ENCODE measurements at places on chromosomes 3 and 15.

- DNase-seq = no peak
Measured at GRCh38 chr3:161409069-161409468, 37.8 kb upstream of the SPTSSB start.

GRCh38 chr15:93235926-93236780, 147.1 kb upstream of the RGMA start:
- DNase-seq = no peak

DNA sequence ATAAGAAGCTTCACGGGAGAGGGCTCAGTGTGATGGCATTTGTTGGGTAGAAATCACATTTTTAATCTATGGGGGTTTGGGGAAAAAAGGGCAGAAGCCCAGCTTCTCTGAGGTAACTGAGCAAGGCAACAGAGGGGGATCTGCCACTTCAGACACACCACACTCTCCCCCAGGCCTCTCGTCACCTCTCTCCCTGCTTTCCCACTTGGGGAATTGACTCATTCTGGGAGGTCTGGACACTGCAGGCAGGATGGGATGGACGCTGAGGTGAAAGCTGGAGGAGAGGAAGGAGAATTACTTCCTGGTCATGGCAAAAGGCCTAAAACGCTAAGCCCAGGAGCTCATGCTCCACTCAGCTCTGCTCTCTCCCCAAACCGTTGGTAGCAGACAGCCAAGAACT, 33.2 kb downstream of the MYO5C start:
- DNase-seq = no peak

DNA sequence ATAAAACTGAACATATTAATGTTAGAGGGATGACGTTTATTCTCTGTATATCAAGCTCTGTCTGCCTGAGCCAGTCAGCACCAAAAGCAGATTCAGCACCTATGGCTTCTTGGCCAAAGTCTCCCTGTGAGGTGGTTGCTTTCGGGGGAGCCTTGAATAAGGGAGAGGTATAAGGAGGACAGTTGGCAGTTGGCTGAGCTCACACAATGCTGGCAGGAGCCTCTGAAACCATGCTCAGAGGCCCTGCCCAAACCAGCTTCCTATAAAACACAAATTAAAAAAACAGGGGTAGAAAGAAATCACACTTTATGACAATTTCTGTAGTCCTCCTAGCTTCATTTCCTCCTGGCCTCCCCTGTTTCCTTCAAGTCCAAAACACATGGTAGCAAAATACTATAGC, 18.8 kb downstream of the ARHGEF3 start:
- DNase-seq = no peak

DNA sequence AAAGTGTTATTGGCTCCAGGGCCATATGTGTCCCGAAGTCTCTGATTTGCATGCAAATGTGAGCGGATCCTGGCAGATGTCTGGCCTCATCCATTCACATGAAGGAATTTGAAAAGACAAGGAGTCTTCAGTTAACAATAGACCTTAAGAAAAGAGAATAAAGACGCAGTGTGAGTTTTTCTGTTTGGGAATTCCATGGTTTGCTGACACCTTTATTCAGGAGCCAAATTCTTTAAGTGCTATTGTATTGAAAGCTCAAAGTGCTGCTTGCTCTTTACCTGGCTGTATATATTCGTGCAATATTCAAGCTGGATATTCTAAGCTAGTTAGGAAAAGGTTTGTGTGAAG, 2.2 kb downstream of the LRRN1 start:
- DNase-seq = no peak

- no peak for DNase-seq
Measured at GRCh38 chr3:79598594-79598993, 169.2 kb downstream of the ROBO1 start.

DNA sequence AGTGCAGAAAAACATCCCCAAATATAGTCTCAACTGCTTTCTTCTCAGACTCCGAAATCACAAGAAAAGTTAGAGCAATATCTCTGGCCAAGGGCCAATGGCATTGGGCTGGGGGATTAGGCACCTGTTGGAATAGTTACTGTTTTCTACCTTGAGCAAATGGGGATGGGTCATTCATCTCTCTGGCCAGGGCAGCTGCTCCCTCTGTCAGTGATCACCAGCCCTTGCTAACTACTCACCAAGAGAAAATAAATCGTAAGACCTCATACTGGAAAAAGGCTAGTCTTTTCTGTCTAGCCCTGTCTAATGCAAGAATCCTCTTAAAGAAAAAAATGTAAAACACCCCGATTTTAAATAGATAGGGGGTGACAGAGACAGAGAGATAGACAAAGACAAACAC, 10.9 kb downstream of the CERS3 start:
- no peak for DNase-seq

DNA sequence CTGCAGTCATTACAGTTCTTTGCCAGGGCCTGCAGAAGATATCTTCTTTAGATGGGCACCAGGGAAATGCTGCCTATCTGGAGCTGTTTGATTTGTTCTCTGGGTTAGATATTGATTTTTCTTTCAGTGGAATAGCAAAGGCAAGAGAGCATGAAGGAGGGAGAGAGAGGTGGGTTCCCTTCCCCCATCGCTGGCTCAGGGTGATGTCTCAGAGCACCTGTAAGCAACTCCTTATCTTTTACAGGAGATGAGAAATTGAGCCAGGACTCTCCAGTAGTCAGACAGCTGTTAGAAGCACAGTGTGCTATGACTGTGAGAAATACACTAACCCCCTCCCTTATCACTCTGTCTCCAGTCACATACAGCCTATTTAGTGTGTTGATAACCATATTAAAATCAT, 89.3 kb upstream of the SLC24A5 start:
- no peak for DNase-seq

DNA sequence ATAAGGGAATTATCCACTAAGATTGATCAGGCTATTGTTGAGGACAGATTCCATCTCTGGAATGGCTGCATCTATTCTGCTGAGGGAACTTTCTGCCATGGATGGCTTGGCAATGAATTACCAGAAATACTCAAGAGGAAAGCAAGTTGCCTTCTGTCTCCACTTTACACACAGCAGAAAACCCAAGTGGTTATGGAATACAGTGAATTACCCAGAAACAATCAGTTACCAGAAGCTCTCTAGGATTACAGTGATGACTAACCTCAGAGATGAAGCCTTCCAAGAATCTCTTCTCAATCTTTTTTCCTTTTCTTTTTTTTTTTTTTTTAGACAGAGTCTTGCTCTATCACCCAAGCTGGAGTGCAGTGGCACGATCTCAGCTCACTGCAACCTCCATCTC, 183.3 kb downstream of the WDR76 start:
- no peak for DNase-seq

GRCh38 chr3:117788506-117788905, 1078.9 kb downstream of the TUSC7 start:
- no peak for DNase-seq

DNA sequence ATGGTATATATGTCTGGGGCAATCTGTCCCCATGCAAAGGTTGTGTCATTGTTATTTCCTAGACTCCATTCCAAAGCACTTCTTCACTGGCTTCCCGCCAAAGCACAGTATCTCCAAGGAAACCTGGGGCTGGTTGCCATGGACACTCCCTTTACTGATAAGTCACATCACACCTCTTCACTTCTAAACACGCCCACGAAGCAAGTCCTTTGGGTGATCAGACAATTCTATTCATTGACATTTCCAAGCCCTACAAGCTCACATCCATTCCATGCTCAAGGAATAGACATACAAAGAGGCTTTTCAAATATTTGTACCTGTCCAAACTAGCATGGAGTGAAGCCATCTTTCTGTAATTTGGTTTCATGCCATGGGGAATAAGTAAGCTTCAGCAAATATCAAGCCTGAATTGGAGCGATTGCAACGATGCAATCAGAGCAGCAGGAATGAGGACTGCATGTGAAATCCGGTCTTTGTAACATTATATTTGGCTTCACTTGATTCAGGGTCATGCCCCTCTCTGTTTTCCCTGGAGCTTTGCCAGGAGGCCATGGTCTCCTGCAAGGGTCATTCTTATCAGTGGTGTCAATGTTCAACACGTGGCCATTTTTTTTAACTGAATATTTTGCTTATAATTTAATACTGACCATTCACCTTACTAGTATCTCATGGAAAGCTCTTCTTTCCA, 201.6 kb upstream of the TMC3 start:
- DNase-seq = no peak

- DNase-seq = no peak
Measured at GRCh38 chr3:107796791-107797190, 274.0 kb downstream of the BBX start.

DNA sequence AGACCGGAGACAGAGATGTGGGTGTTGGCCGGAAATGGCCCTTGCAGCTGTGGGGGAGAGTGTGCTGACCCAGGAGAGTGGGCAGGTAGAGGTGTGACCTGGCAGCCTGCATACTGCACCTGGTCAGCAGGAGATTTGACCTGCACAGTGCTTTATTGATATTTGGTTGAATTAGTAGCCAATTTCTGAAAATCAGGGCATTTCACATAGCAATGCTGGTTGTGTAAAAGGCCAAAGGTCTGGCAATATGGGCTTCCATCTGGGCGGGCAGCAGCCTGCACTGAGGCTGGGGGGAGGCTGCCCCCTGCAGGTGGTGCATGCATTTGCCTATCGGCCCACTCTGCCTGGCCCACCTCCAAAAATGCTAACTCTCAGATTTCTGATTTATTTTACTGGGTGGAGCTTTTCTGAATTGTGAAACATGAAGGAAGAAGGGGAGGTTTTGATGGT, 9.4 kb upstream of the MGLL start:
- DNase-seq = no peak

DNA sequence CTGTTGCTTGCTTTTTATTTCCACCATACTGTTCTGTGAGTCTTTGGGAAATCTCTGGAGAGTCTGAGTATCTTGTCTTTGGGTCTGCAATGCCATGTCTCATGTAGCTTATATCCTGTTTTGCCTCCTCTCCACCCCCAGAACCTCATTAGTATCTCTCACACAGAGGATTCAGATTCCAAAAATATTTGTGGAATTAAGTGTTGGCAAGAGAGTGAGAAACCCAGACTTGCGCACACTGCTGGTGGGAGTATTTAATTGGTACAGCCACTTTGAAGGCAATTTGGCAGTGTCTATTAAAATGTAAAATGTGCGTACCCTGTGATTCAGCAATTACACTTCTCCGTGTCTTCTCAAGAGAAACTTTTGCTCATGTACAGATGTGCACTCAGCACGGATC, 68.6 kb downstream of the ZNF621 start:
- no peak for DNase-seq

DNA sequence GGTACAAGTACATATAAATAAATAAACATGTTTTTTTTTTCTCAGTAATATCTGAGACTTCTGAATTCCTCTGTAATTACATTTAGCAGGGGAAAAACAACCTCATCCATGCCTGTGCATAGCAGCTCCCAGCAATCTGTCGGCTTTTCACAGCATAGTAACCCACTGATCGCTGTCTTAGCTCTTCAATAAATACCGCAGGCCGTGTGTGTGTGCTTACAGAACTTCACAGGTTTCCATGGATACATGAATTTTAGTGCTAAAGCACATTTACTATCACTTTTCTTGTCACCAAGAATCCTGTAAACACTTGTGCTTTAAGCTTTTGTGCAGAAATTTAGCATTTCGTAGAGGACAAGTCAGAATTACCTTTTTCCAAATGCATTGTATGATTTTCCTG, 4.0 kb upstream of the PLAAT1 start:
- no peak for DNase-seq

DNA sequence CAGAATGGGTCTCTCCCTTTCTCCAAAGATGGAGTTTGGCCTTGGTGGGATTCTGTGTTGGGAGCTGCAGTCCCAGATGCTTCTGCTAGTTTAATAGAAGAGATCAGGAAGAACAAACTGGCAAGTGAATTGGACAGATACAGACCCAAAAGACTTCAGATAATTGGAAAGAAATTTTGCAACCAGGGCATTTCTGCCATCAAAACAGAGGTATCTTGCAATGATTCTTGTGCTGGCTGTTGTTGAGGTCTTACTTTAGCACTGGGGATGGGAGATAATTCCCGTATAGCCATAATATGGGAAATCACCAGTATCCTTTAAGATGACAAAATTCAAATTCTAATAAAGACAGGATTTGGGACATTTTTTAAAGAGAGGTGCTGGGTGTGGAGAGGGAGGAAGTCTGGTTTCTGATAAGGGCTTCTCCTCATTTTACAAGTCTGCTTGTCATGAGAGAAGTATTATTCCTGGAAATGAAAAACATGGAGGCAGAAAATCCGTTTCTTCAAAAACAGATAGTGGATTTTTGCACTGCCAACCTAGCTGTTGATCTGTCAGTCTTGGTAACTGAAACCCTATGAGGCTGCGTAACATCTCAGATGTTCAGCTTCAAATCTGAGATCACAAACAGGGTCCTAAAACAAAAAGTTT, 40.1 kb downstream of the FNDC3B start:
- DNase-seq = no peak

GRCh38 chr15:56813995-56814394, 80.7 kb upstream of the ZNF280D start:
- no peak for DNase-seq

- no peak for DNase-seq
Measured at GRCh38 chr15:78105476-78106241, 13.3 kb downstream of the SH2D7 start.

- no peak for DNase-seq
Measured at GRCh38 chr3:149783576-149783975, 8.8 kb downstream of the ANKUB1 start.

- no peak for DNase-seq
Measured at GRCh38 chr15:56232058-56232457, 11.6 kb downstream of the RFX7 start.

DNA sequence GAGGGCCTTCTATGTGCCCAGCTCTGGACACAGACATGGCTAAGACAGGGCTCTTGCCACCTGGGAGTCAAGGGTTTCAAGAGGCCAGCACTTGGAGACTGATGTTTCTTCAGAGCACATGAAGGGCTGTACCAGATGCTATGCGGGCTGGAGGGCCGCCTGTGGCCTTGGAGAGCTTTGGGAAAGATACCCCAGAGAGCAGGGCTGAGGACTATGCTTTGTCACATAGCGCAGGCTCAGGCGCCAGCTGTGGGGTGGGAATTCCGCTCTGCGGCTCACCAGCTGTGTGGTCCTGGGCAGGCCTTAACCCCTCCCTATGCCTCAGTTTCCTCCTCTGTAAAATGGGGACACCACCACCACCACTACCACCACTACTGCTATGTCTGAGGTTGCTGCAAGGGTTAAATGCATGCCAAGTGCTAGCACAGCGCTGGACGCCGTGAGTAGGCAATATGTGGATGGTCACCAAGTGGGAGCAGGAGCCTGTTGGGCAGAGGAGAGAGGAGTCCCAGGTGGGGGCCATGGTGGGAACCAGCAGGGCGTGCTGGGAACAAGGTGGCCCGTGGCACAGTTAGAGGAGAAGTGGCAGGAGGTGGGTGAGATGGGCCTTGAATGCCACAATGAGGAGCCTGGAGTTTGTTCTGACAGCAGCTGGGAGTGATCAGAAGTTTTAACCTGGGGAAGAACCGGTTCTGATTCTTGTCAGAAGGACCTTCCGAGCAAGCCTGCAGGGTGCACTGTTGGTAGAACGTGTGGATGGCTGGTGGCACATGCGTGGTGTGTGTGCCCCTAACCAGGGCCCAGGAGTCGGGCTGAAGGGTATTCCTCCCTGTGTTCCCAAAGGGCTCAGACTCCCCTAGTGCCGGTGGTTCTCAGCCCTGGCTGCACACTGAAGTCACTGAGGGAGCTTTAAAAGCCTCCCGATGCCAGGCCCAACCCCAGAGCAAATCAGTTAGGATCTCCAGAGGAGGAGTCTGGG, 41.7 kb downstream of the FEM1B start:
- DNase-seq = no peak

- DNase-seq = no peak
Measured at GRCh38 chr15:64133623-64134344, 17.7 kb upstream of the SNX22 start.
